ENCODE measurements at places on chromosomes 3 and 15.

GRCh38 chr15:32982001-32982400 lies 212.5 kb downstream of the FMN1 start:
- DNase-seq = no peak

DNA sequence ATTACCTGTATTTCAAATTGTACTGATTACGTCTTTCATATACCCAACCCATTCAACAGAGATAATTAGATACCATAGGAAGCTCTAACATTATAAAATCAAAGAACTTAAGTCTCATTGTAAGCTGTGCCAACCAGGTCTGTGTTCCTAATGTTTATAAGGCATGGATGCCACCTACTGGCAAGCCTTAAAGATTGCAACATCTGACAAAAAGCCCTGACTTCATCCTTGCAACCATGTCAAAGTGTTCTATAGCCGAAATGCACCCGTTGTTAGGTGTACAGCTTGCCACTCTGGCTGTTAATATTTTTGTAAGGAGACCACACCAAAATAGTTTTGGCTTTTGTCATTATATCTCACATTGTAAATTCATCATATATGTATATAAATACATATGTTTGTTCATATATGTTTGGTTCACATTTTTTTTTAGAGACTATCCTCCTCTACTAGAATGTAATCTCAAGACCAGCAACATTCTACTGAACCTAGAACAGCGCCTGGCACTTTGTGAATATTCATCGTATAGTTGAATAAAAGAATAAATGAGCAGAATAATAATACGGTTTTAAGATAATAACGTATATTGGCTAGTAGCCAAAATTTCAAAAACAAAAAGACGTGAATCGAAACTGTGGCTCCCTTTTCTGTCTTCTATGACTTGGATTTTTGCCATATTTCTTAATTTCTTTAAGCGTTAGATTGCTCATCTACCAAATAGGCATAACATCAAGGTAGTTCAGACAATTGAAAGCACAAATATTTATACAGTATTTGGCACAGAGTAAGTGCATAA lies 258.1 kb downstream of the TBL1XR1 start:
- DNase-seq = peak; percentile 13

- no peak for DNase-seq
These were observed 14.9 kb downstream of the ATP11B start for GRCh38 chr3:182808041-182808770.

DNA sequence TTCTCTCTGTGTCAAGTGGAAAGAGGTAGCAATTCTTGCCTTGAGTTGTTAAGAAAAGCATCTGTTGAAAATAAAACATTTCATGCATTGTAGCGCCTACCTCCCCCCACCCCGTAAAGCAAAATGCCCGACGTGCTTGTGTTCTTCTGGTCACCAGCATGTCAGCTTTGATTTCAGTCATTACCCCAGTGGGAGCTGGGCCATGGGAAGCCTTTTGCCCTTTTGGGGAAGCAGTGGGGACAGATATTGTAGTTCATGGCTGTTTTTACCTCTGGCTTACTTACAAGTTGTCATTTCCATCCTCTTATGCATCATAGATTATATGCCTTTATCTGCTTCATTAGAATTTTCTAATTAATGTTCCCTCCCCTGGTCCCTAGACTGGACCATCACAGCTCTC lies 328.7 kb downstream of the RYR3 start:
- no peak for DNase-seq

- DNase-seq = no peak
These were observed 30.1 kb downstream of the BDH1 start for GRCh38 chr3:197525706-197526105.

GRCh38 chr3:18572809-18573208 lies 147.7 kb upstream of the SATB1 start:
- DNase-seq = no peak

- no peak for DNase-seq
These were observed 662 bp downstream of the TMEM108 start for GRCh38 chr3:133038731-133039375.
